ENCODE measurements at places on chromosomes 13 and 19. TPM values are rescaled to one million over a fixed set of nuclear protein-coding genes. Genes with fewer than 3 reads are reported as not detected.

The SPIB gene
- polyA plus RNA-seq, result not detected

- DNase-seq, result no peak
Observed at GRCh38 chr13:27969866-27970229, 733 bp upstream of the CDX2 start.

GRCh38 chr13:50892210-50892944 is 17.2 kb upstream of the RNASEH2B start:
- no peak for DNase-seq

The TGFB1 gene
- 6.6 TPM for polyA plus RNA-seq

DNA sequence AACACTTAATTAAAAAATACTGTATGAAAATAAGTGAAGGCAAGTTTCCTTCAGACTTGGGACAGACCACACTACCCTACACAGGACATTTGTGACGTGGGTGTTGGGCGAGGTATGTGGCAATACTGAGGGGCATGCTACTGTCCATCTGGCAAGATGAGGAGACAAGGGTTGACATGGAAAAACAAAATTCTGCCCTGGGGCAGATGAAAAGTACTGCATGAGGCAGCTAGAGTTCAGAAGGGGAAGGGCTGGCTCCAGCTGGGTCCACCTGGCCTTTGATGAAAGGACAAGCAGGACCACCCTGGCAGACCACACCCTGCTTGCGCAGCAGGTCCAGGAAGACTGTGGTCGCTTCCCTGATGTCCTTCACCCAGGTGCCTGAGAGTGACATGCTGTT is 43.2 kb downstream of the LATS2 start:
- DNase-seq, result no peak

DNA sequence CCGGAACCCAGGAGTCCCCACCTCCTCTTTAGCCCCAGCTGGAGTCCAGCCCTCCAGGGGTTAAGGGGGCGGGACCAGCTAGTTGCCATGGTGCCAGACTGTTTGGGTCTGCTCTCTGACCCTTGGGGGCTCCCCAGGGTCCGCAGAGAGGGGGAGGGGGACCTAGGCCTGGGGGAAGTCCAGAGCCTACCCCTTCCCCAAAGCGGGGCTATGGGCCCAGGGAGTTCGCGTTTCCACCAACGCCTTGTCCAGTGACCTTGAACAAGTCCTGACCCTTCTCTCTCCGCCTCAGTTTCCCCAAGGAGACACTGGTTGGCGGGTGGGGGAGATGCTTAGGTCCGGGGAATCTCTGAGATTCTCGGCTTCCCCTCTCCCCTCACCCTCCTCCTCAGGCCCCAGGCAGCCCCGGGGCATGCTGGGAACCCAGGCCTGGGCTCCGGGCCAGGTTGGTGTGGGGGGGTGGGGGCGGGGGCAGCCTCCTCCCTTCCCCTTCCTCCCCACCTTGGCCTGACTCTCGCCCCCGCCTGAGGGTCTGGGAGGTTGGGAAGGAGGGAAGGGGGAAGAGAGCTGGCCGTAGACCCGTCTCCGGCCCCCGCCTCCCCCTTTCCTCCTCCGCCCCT is 2.6 kb upstream of the SPACA6 start:
- peak; percentile 79 for DNase-seq

GRCh38 chr19:35362261-35363000 is 4.2 kb downstream of the FFAR3 start:
- DNase-seq, result no peak

DNA sequence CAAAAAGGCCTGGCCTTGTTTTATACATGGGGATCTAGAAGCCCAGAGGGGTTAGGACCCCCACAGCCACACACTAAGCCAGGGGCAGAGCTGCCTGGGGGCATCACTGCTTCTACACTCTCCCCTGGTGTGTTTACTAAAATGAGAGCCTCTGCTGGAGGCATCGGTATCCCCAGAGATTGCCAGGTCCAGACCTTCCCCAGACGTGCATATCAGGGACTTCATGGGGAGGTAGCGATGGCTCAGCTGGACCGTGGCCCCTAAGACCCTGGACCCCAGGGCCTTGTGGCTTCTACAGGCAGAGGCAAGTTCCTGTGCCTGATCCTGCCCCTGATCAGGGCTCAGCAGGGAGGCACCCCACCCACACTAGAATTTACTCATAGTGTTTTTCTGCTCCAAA is 13.5 kb downstream of the CLPTM1 start:
- DNase-seq, result no peak

DNA sequence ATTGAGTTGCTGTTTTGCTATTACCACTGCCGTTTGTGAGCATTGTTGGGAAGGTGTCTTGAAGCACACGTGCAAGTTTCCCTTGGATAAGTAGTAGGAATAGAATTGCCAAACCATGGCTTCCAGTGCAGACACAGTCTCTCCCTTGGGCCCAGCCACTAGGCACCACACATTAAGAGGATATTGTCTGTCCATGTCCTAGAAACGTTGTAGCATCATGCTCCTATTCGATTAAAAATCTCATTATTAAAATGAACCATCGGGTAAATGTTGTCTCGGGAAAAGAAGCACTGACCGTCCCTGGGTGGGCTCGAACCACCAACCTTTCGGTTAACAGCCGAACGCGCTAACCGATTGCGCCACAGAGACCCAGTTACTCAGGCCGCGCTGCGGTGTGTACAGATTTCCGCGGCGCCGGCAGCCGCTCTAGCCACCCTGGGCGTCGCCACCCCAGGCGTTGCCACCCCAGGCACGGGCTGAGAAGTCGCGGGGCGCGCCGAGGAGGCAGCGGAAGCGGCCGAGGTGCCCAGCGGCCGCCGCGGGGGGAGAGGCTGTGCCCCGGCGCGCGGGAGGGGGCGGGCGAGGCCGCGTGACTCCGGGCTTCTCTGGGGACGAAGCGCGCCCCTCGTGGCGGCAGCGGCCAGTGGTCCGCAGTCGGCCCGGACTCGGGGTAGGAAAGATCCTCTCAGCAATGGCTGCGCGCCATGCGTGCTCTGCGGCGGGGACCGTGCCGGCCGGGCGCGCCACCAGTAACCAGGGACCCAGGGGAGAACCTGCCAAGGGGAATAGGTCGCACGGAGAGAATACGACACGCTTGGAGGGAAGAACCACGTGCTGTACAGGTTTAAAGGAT is 56.2 kb downstream of the USPL1 start:
- DNase-seq, result peak; percentile 90

DNA sequence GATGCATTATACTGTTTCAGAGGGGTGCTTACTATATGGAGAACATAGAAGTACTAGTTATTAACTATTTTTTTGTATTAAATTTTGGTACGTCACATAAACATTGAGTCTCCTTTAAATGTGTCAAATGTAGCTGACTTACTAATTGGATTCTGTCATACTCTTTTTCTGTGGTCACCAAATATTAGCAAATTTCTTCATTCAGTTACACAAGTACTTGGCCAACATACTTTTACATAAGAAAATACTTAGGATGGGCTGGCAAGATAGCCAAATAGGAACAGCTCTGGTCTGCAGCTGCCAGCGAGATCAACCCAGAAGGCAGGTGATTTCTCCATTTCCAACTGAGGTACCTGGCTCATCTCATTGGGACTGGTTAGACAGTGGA is 19.2 kb downstream of the LPAR6 start:
- no peak for DNase-seq

The SLC6A16 gene
- 0.08 TPM for polyA plus RNA-seq

DNA sequence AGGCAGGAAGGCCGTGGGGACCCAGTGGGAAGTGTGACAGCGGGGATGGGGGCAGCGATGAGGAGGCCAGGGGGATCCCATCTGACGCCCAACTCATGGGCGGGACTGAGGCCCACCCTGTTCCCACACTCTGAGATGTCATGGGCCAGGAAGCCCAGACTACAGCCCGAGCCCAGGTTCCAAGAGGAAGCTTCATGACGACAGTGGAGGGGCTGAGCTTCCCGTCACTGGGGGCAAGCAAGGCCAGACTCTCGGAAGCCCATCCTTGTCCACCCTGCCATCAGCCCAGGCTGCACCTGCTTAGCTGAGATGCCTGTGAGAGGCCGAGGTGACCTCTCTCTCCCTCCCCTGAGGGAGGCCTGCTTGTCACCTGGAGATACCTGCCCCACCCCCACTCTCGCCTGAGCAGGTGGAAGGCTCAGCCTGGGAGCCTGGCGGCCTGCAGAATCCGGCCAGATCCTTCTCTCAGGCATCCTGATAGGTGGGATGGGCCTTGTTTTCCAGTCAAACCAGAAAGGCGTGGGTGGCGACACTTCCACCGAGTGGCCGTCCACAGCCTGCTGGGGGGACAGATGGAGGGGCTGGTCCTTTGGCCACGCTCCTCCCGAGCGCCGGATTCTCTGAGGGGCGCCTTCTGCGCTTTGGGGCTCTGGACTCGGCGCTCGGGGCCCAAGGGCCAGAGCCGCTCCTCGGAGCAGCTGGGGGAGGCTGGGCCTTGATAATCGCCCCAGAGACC is 4.8 kb downstream of the ZBTB7A start:
- DNase-seq, result no peak

The PNMA8B gene
- polyA plus RNA-seq, result 0.14 TPM

- DNase-seq, result no peak
Observed at GRCh38 chr13:41107584-41108014, 25.0 kb downstream of the KBTBD6 start.

- DNase-seq, result no peak
Observed at GRCh38 chr13:48220592-48220980, 12.4 kb upstream of the ITM2B start.

The CLDN10 gene
- polyA plus RNA-seq, result not detected

- peak; percentile 60 for DNase-seq
Observed at GRCh38 chr19:33194886-33195644, 935 bp downstream of the LRP3 start.

- peak; percentile 80 for DNase-seq
Observed at GRCh38 chr19:4914736-4915501, 5.6 kb downstream of the UHRF1 start.

The LAMP1 gene
- polyA plus RNA-seq, result 204 TPM

- DNase-seq, result no peak
Observed at GRCh38 chr19:44539236-44539826, 9.9 kb upstream of the CEACAM20 start.

The SLC25A41 gene
- 0.03 TPM for polyA plus RNA-seq

- peak; percentile 94 for DNase-seq
Observed at GRCh38 chr13:48500652-48501197, 32.2 kb downstream of the RCBTB2 start.

The ZNF497 gene
- polyA plus RNA-seq, result 0.05 TPM

- DNase-seq, result no peak
Observed at GRCh38 chr13:73913751-73914518, 220.3 kb downstream of the KLF12 start.

GRCh38 chr13:69050696-69051095 is 1056.9 kb upstream of the ATXN8OS start:
- DNase-seq, result no peak

- peak; percentile 82 for DNase-seq
Observed at GRCh38 chr13:36981156-36981743, 17.9 kb downstream of the ALG5 start.

DNA sequence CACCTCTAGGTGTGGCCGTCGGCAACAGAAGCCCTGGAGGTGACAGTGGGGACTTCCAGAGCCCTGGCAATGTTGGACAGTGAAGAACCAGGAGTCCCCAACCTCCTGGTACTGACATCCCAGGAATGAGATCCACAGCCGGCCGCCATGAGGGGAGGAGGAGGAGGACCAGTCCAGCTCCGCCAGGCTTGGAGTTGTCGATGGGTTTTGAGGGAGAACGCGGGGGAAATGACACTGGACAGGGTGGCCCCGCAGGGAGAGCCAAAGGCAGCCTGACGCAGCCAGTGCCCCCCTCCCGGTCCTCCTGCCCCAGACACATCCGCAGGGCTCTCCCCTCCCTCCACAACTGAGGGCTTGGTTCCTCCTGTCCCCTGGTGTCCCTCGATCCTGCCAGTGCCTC is 57.9 kb downstream of the SPACA7 start:
- DNase-seq, result no peak

The COX7A1 gene
- 42.5 TPM for polyA plus RNA-seq

GRCh38 chr13:105937451-105937850 is 598.0 kb downstream of the EFNB2 start:
- DNase-seq, result no peak

GRCh38 chr19:10111405-10111811 is at the start of gene P2RY11:
Gene P2RY11, plus strand, starts transcription at chr19:10111693. Its CDS starts 29 bp downstream, at chr19:10111722.
- DNase-seq, result no peak

DNA sequence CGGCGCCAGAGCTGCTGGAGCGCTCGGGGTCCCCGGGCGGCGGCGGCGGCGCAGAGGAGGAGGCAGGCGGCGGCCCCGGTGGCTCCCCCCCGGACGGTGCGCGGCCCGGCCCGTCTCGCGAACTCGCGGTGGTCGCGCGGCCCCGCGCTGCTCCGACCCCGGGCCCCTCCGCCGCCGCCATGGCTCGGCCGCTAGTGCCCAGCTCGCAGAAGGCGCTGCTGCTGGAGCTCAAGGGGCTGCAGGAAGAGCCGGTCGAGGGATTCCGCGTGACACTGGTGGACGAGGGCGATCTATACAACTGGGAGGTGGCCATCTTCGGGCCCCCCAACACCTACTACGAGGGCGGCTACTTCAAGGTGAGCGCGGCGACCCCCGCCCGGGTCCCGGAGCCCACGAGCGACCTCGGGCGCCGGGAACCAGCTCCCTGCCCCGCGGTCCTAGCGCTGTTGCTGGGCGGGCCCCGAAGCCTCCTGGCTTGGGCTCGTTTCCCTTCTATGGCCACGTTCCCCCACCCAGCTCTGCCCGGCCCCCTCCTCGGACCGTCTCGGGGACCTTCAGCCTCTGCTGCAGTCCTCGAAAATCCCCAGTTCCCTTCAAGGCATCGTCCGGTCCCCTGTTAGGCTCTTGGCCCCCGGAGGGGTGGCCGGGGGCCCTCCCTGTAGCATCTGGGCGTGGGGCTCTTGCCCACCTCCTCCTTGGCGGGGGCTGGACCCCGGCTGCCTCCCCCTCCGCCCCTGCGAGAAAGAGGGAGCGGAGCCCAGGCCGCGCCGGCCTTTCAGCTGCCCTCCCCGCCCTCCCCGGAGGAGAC is at the start of gene CDC34:
CDC34 (plus strand) TSS at position 8 of the 808 bp plus-strand sequence; CDS start at position 180, 172 bp downstream.
- DNase-seq, result no peak

GRCh38 chr19:6925386-6925785 is 38.0 kb downstream of the ADGRE1 start:
- DNase-seq, result no peak

- no peak for DNase-seq
Observed at GRCh38 chr13:113759525-113760137, 605 bp downstream of the TMEM255B start.

The CPAMD8 gene
- 0.21 TPM for polyA plus RNA-seq

DNA sequence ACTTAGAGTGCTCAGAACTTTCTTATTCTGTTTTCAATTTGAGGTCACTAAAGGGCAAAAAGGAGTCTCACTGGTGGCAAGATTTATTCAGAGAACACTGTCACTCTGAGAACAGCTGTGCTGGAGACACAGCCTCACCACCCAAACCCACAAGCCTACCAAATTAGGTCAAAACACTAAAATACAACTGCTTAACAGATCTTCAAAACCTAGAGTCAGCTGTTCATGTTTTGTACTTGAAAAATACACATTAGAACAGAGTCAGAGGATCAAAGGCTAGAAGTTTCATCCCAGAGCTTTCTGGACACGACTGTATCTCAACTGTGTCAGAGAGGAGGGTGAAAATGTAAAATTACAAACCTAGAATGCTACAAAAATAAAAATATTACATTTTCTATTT is 89.3 kb downstream of the MIPEP start:
- DNase-seq, result no peak

The KPNA3 gene
- 73.8 TPM for polyA plus RNA-seq

- DNase-seq, result peak; percentile 2
Observed at GRCh38 chr13:36920616-36921185, 663 bp upstream of the SMAD9 start.

Measured in fibroblast of lung (primary cell).